ENCODE measurements at places on chromosomes 7 and 10.

DNA sequence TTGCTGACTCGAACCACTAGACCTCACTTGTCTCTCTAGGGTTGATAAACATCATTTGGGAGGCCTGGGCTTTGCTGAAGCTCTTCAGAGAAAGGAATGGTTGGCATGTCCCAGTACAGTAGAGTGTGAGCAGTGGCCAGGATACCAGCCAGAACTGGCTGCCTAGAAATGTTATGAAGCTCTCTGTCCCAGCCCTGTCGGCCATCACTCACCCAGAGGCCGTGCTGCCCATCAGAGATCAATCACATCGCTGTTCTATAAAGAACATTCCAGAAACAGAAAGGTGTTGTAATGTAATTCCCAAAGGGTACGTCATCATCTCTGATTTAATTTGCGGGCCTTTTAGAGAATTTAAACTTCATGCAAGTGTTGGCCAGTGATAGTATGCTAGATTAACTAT is 111.5 kb downstream of the PRPF18 start:
- no peak for DNase-seq

- no peak for DNase-seq
These were observed 10.9 kb downstream of the PARP12 start for GRCh38 chr7:140051820-140052219.

DNA sequence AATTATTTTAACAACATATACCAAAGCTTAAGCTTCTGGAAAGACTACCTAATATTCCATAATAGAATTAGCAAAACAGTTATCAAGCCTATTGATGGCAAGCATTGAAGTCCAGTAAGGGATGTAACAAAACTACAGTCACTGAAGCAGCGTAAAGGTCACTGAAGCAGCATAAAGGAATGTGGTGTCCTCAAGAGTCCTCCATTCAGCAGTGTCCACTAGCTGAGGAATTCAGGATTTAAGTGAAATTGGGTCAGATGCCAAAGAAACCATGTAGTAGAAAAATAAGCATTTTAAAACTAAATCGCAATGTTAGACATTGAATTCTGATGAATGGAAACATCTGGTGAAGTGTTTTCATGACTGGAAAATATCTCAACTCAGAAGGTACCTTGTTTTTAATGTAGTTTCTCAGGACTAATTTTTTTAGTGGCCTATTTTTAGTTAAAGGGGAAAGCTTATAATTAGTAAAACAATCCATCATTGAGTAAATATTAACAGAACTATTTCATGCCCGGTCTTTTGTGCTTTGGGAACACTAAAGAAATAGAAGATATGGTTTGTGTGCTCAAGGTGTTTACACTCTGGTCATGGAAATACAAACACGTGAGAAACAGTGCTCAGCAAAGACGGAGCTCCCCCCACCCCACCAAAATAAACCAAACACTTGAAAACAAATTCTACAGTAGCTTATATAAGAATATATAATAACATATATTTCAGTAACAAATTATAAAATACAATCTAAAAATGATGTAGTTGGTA is 121.4 kb downstream of the CDK14 start:
- no peak for DNase-seq

GRCh38 chr7:40199076-40199802 is 64.4 kb downstream of the SUGCT start:
- no peak for DNase-seq

DNA sequence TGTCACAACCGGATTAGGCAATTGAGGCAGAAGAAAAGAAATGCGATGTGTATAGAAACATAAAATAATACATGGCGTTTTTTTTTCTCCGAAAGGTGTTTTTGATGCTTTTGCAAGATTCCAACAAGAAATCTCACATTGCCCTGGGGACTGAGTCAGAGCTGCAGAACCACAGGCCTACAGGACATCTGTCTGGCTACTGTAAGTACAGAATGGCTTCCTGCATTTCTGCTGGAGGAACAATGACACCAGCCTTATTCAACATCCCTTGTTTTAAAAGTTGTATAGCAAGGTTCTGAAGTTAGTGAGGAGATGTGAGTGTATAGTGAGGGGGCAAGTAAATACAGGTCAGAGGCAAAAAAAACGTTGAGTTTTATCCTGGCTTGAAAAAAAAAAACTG is 256.4 kb downstream of the ABCA13 start:
- no peak for DNase-seq

- DNase-seq = no peak
These were observed 116.8 kb upstream of the ZNF32 start for GRCh38 chr10:43765516-43765915.

GRCh38 chr7:54823776-54824175 is 64.8 kb upstream of the SEC61G start:
- no peak for DNase-seq

All from stimulated activated CD8-positive, alpha-beta memory T cell treated with anti-CD3 and anti-CD28 coated beads, Interleukin-15, amount 100 ng/mL, for 1 hour (primary cell).